Thyroid gland (tissue), 4 donors: ENCODE measurements at places on chromosomes 7 and 10.
A peak's percentile ranks its signal among the peaks of the same experiment; 100 is the strongest.

GRCh38 chr10:50629495-50630122 is 5.9 kb upstream of the SGMS1 start:
- peaks cover 12% of the 10 kb centered on the region for H3K4me1 ChIP-seq
- no peak overlapping the region for H3K4me3 ChIP-seq
- DNase-seq, result no peak
- no peak overlapping the region for H3K27ac ChIP-seq

- H3K27me3 ChIP-seq, result no peaks in the 10 kb centered on the region
- DNase-seq, result no peak
- H3K4me1 ChIP-seq, result no peaks in the 10 kb centered on the region
- H3K4me3 ChIP-seq, result no peak overlapping the region
Observed at GRCh38 chr10:31253237-31253636, 65.8 kb upstream of the ZEB1 start.

DNA sequence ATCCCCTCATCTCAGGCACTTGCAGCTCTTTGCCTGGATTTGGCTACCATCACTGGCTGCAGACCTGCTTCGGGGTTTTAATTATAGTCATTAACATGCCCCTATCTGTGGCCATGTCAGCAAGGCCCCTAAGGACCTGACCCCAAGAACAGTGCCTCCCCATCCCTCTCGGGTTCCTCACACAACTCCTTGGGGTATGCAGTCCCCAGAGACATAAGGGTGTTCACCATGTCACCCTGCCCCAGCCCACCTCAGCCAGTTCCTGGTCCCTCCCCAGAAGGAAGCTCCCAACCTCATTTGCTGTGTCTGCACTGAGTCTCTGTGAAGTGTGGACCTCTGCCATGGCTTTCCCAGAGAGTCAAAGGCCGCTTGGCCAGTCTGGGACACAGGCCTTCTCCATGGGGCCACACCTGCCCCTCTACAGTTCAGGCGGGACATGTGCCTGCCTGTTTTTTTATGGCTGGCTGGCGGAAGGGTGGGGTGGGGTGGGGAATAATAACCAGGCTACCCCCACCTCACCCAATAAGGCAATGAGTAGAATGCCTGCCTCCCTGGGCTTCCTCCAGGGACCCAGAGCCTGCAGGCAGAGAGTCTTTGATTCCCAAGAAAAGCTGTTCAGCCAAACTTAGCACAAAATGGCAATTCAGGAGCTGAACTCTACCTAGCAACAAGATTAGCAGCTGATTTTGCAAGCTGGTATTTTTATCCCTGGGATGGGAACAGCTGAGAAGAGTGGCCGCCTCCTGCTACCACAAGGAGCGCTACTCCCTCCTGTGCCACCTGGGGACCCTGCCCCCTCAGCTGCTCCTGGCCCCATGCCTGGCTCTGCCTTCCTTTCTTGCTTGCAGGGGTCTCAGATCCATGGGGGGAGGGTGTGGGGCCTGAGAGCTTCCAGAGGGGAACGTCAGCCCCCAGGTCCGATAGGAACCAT is 23.7 kb upstream of the CAMK2B start:
- no peak overlapping the region for H3K4me3 ChIP-seq
- H3K36me3 ChIP-seq, result no peaks in the 10 kb centered on the region
- H3K4me1 ChIP-seq, result no peaks in the 10 kb centered on the region
- no peak overlapping the region for H3K27ac ChIP-seq

GRCh38 chr10:126940670-126941310 is 35.6 kb downstream of the DOCK1 start:
- H3K4me1 ChIP-seq, result no peaks in the 10 kb centered on the region
- DNase-seq, result no peak
- H3K36me3 ChIP-seq, result no peaks in the 10 kb centered on the region
- H3K27me3 ChIP-seq, result no peaks in the 10 kb centered on the region
- no peak overlapping the region for H3K27ac ChIP-seq
- no peak overlapping the region for H3K4me3 ChIP-seq

GRCh38 chr7:151087245-151088018 is 1.2 kb downstream of the AGAP3 start:
- peak; percentile 64 for DNase-seq
- H3K36me3 ChIP-seq, result no peaks in the 10 kb centered on the region
- peak overlapping the region; percentile 49 for H3K27ac ChIP-seq
- H3K27me3 ChIP-seq, result no peaks in the 10 kb centered on the region

- DNase-seq, result no peak
- no peaks in the 10 kb centered on the region for H3K36me3 ChIP-seq
- H3K4me1 ChIP-seq, result peaks cover 26% of the 10 kb centered on the region
- no peak overlapping the region for H3K27ac ChIP-seq
Observed at GRCh38 chr7:915291-916218, 38.9 kb downstream of the ADAP1 start.

- no peaks in the 10 kb centered on the region for H3K36me3 ChIP-seq
- no peak overlapping the region for H3K27ac ChIP-seq
- H3K4me3 ChIP-seq, result no peak overlapping the region
- no peak for DNase-seq
- no peaks in the 10 kb centered on the region for H3K27me3 ChIP-seq
Observed at GRCh38 chr10:78359640-78360091, 326.0 kb downstream of the RPS24 start.

DNA sequence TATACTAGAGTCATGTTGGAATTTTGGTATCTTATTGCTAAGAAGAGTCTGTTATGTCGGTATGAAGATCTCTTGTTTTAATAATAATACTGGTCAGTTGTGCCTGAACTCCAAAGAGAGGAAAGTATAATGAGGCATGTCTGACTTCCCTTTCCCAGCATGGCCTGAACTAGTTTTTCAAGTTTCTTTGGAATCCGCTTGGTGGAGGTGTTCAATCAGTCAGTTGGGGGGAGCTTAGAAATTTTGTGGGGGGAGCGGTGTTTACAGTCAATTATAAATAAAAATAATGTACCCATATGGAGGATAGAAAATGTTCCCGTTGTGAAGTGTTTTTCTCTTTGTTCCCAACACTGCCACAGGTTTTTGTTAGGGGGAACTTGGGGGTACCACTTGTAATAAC is 1.5 kb upstream of the TRDMT1 start:
- peaks cover 11% of the 10 kb centered on the region for H3K4me1 ChIP-seq
- no peak overlapping the region for H3K4me3 ChIP-seq
- no peaks in the 10 kb centered on the region for H3K36me3 ChIP-seq
- H3K27ac ChIP-seq, result no peak overlapping the region

DNA sequence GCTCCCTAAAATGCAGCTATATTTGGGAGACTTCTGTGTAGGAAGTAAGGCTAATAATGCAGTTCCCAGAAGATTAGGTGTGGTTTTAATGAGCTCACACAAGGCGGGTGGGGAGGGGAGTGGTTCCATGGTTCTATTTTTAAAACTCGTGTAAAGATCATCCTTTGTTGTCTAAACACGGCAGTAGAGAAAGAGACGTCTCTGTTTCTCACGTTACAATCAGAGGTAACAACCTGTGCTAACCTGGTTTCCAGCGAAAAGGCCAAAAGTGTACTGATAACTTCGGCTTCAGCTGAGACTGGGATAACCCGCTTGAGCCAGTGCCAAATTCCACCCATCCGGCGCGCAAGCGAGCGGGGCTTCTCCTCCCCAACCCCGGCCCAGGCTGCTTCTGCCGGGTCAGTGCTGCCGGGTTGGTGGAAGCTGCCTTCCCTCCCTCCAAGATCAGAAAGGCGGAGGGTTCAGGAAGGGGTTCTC is 2.5 kb upstream of the MAP3K8 start:
- H3K36me3 ChIP-seq, result no peaks in the 10 kb centered on the region
- DNase-seq, result peak; percentile 45
- H3K27ac ChIP-seq, result peak overlapping the region; percentile 38
- peaks cover 27% of the 10 kb centered on the region for H3K4me1 ChIP-seq
- H3K4me3 ChIP-seq, result no peak overlapping the region
- H3K27me3 ChIP-seq, result no peaks in the 10 kb centered on the region

- DNase-seq, result peak; percentile 56
- H3K4me3 ChIP-seq, result no peak overlapping the region
- H3K27me3 ChIP-seq, result no peaks in the 10 kb centered on the region
Observed at GRCh38 chr10:48437546-48437945, 131.1 kb downstream of the MAPK8 start.
